ENCODE measurements at places on chromosomes 5 and 9. TPM values are rescaled to one million over a fixed set of nuclear protein-coding genes. Genes with fewer than 3 reads are reported as not detected.

The SHC3 gene
- not detected for total RNA-seq

The SOHLH1 gene
- not detected for total RNA-seq

The SARDH gene
- total RNA-seq = 0.50 TPM

The ERAP2 gene
- 91.3 TPM for total RNA-seq

The TMEM252 gene
- total RNA-seq = not detected

The PIGO gene
- total RNA-seq = 22.8 TPM

The NR2F1 gene
- not detected for total RNA-seq

The WHRN gene
- total RNA-seq = 4.8 TPM

The FOXD4L6 gene
- total RNA-seq = not detected

The ZBED3 gene
- total RNA-seq = 0.85 TPM

The SPINK13 gene
- total RNA-seq = not detected

The TAF11L9 gene
- not detected for total RNA-seq

The ADAMTSL2 gene
- not detected for total RNA-seq

The STK32A gene
- total RNA-seq = not detected

Data from activated CD4-positive, alpha-beta memory T cell treated with anti-CD3 and anti-CD28 coated beads, Interleukin-2, amount 10 ng/mL, durations not matched to agents 7 days and 5 days (primary cell).